ENCODE measurements at places on chromosomes 5 and 9.

- no peak for DNase-seq
These were observed 76.2 kb upstream of the CHD1 start for GRCh38 chr5:99004960-99005359.

- no peak for DNase-seq
These were observed 28.8 kb upstream of the PLIN2 start for GRCh38 chr9:19156026-19156474.

DNA sequence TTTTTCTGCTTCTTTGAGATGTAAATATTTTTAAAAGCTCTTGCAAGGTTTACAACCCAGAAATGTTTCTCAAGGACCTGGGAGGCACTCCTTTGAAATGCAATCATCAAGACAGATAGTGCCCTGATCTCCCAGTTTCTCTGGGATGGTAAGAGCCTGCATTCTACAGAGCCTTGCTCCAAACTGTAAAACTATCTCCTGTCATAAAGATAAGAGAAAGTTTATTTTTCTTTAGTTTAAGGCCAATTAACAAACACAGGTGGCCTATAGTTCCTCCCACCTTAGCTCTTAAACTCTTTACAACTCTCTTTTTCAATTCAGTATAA lies 1231.1 kb upstream of the NUDT12 start:
- DNase-seq, result no peak

GRCh38 chr5:157864067-157864466 lies 5.1 kb upstream of the CLINT1 start:
- DNase-seq, result no peak

DNA sequence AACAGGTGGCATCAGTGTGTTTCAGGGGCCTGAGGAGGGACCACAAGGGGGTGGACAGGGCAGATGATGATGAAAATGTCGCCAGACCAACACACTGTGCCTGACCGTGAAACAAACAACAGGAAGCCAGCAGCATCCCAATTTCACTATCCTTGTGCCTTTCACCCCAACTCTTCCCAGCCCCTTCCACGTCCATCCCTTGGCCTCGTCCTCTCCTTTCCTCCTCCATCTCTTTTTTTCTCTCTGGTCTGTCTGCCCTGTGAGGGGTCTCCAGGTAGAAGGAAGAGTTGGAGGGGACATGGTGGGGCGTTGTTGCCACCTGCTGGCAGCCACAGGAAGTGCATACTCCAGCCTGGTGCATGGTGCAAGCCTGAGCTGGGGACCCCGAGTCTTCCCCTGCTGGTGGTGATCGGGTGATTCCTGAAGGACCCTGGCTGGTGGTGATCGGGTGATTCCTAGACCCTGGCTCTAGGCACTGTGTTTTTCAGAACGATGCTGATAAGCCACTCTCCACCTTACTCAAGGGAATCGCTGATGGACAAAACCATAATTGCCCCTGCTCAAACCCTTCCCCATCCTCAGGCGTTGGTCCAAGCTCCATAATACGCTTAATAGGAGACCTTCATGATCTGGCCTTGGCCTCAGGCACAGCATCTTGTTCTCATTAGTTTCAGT lies 21.7 kb upstream of the NSD1 start:
- peak; percentile 83 for DNase-seq

- peak; percentile 88 for DNase-seq
These were observed 20.3 kb downstream of the CCDC187 start for GRCh38 chr9:136283291-136284235.

GRCh38 chr5:34042321-34042720 lies 692 bp downstream of the C1QTNF3 start:
- DNase-seq, result peak; percentile 17

DNA sequence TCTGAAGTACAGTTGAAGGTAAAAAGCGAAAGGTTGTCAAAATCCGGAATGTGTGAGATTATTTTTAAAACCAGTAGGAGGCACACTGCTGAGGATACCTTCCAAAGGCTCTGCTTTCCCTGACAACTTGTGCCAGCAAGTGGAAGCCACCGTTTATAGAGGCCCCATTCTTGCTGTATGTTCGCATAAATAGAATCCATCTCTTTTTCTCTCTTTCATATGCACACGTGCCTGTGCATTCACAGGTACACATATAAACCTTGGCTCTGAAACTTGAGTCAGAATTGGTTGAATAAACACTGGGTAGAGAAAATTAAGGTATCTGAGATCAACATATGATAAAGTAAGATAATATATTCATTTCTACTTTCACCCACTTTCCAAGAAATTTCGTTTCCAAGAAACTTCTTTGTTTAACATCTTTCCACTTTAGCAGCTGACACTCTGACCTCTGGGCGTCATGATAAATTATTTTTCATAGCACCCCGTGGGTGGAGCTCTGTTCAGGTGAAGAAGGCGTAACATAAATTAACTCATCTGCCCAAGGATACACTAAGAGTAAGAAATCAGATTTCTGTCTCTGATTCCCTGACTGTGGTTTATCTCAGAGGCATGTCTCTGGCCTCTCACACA lies 63.7 kb upstream of the RICTOR start:
- DNase-seq, result no peak

GRCh38 chr5:95725071-95725820 lies 5.9 kb upstream of the RHOBTB3 start:
- DNase-seq, result no peak

GRCh38 chr9:92327283-92327850 lies 1.6 kb downstream of the CENPP start:
- DNase-seq, result no peak

GRCh38 chr9:99075246-99075912 lies 29.5 kb upstream of the TGFBR1 start:
- no peak for DNase-seq

GRCh38 chr5:179008667-179009066 lies 13.5 kb upstream of the GRM6 start:
- DNase-seq, result no peak

DNA sequence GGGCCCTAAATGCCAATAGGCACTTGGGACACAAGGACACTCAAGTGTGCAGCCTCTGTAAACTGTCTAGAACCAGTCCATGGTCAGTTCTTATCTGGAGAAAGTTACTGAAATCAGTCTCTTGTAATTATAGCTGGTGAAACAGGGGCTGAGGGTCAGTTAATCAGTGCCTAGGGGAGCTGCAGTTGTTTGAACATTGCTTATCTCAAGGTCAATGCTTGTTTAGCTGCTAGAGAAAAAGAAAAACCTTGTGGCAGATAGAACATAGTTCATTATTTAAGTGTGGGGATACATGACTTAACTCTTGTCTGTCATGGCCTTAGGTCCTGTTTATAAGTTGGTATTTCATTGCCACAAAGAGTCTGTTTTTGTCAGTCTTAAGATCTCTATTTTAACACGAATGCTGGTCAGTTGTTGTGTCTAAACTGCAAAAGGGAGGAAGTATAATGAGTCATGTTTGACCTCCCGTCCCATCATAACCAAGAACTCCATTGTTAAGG lies 108.0 kb downstream of the STARD4 start:
- DNase-seq, result no peak

- no peak for DNase-seq
These were observed 32.1 kb upstream of the CLPTM1L start for GRCh38 chr5:1376981-1377380.

GRCh38 chr5:179375236-179375685 lies 30.0 kb upstream of the ADAMTS2 start:
- DNase-seq, result no peak

GRCh38 chr5:91357012-91357634 lies 26.0 kb downstream of the ARRDC3 start:
- DNase-seq, result no peak

- no peak for DNase-seq
These were observed 139.5 kb upstream of the KLF9 start for GRCh38 chr9:70553707-70554673.

DNA sequence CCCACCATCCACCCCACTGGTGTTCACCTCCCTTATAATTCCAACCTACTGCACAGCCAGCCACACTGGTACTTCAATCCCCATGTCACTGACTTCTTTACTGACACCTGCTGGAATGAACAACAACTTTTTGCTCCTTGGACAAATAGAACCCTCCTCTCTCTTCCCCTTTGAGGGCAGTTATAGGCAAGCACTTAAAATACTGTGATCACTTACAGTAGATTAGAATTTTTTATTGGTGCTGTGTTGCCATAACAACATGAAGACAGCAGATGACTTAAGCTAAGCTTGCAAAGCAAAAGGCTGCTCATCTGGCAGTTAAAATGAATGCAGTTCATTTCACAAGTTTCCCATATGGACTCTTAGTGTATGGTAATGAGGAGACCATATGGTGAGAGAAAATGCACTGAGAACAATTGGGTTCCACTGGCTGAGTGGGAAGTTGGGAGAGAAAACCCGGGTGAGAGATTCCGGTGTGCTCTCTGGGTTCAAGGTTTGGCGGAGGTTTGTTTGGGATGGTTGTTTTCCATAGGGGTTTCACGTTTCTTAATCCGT lies 374.3 kb downstream of the EBF1 start:
- DNase-seq, result no peak

- peak; percentile 18 for DNase-seq
These were observed 19.5 kb upstream of the SERINC5 start for GRCh38 chr5:80275347-80275746.

- DNase-seq, result no peak
These were observed 151.8 kb downstream of the HSPA4 start for GRCh38 chr5:133203317-133204305.

GRCh38 chr9:17776735-17777134 lies 197.9 kb downstream of the SH3GL2 start:
- DNase-seq, result no peak

DNA sequence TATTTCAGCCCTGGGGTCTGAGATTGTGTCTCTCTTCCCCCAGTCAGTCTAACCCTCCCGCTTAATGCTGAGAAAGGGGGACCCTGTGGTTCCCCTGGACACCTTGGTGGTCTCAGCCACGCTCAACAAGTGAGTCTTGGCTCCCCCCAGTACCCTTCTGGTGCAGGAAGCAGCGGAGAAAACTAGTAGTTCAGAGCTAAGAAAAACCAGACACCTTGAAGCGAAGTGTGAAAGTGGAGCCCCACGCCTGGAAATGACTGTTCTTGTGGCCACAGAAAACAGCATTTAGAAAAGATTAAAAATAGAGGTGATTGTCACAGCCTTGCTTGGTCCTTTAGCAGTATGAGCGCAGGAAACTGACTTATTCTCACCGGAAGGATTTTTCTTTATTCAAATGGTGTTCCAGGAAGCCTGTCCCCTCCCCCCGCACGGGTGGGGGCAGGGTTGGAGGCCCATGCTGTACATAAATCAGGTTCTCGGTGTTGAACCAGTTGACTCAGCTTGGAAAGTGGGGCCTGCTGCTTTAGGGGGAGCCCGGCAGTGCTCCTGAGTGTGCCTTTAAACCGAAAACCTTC lies 8.1 kb downstream of the ARPC5L start:
- DNase-seq, result peak; percentile 36

GRCh38 chr5:31048282-31049270 lies 144.9 kb upstream of the CDH6 start:
- no peak for DNase-seq

GRCh38 chr5:176173647-176174046 lies 64.6 kb upstream of the SIMC1 start:
- DNase-seq, result no peak

DNA sequence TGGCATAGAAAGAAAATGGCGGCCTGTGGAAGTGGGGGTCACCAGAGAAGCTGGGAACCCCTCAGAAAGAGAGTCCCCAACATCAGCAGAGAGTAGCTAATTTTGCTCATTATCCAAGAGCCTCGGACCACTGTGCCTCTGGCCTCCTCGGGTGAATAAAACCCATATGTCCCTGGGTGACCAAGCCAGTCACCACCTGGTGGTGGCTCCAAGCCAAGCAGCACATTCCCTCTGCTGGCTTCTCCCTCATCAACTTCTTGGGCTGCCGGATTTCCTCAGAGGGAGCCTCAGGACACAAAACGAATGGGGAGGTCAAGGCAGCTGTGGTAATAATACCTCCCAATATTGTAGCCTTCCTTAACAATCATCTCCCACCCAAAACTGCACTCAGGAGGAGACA lies 242.5 kb downstream of the NFIB start:
- no peak for DNase-seq

- DNase-seq, result no peak
These were observed 81.0 kb downstream of the SHB start for GRCh38 chr9:37988041-37988440.

DNA sequence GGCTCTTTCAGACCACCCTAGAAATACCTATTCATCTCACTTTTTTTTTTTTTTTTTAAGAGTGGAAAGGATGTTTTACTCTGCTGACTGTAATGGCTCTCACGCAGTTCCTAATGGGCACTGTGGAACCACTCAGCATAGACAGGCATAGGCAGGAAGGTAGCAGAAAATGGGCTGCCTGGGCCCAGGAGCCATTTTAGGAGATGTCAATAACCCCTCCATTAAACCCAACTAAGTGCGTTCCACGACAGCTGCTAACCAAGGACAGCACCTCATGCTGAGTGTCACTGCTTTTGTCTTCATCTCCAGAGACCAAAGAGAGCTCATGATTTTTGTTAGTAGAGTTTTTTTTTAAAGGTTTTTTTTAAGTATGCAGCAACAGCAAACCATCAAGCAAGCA lies 15.3 kb downstream of the MAP1B start:
- no peak for DNase-seq

GRCh38 chr9:68537616-68537880 lies 3.1 kb downstream of the TMEM252 start:
- no peak for DNase-seq

GRCh38 chr5:54083851-54084250 lies 226.5 kb downstream of the ARL15 start:
- DNase-seq, result no peak

DNA sequence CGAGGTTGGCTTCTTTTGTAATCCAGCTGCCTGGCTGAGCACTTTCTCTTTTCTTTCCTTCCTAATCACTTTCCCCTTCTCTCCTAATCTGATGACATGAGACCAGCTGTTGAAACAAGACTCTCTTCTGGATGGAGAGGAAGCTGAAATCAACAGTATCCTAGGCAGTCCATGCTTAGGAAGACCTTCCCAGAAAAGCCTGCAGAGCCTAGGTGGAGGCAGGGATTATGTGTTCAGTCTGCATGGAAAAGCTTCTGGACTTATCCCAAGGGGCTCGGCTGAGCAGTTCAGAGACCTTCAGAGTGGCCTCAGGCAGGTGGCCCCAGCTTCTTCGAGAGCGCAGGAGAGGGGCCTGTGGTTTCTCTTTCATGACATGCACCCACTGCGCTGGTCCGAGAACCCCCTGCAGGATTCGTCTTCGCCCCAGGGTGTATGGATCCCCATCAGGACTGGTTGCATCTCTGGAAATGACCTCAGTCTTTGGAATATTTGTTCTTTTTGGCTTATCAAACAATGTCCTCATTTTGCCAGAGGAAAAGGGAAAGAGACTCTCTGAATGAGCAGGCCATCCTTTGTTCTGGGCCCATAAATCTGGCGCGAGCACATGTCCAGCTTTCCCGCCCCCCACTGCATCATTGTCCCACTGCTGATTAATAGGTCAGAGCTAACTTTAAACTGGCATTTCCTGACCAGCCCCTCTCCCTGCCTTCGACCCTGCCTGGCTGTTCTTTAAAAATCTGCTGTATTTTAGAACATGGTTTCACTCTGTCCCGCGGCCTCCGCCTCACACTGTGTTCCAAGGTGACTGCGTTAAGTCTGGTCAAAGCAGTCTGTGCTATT lies 177.9 kb upstream of the KLF4 start:
- DNase-seq, result no peak

GRCh38 chr5:77852068-77852513 lies 76.0 kb upstream of the TBCA start:
- DNase-seq, result no peak

GRCh38 chr9:24045150-24045549 lies 219.1 kb upstream of the ELAVL2 start:
- DNase-seq, result no peak

- DNase-seq, result no peak
These were observed 735 bp downstream of the IDNK start for GRCh38 chr9:83623679-83624076.

Measured in endothelial cell (in vitro differentiated cells).